ENCODE measurements at places on chromosomes 4 and X. TPM values are rescaled to one million over a fixed set of nuclear protein-coding genes. Genes with fewer than 3 reads are reported as not detected.

DNA sequence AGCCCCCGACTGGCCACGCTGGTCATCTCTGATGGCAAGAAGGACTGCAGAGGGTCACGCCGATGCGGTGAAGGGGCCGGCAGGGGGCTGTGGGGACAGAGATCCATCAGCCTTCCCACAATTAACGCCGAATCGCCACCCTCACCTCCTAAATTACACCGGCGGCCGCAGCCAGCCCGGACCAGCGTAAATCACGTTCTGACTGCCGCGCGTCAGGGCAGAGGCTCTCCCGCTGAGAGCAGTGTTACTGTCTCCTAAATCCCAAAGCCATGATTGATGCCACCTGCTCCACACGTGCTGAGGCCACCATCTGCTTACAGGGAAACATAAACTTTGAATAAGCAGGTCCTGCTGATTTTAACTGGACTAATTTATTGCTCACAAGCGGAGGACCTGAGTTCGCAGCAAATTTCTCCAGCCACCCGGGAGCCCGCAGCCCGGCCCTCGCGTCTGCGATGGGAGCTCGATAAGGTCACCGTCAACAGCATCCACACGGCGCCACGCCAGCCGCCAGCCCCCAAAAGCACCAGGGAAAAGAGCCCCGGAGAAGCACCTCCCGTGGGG is 127.3 kb upstream of the NKX1-1 start:
- DNase-seq = no peak

Gene LRIT3
- total RNA-seq = 0.16 TPM

Gene TMSB15A
- 0.50 TPM for total RNA-seq

DNA sequence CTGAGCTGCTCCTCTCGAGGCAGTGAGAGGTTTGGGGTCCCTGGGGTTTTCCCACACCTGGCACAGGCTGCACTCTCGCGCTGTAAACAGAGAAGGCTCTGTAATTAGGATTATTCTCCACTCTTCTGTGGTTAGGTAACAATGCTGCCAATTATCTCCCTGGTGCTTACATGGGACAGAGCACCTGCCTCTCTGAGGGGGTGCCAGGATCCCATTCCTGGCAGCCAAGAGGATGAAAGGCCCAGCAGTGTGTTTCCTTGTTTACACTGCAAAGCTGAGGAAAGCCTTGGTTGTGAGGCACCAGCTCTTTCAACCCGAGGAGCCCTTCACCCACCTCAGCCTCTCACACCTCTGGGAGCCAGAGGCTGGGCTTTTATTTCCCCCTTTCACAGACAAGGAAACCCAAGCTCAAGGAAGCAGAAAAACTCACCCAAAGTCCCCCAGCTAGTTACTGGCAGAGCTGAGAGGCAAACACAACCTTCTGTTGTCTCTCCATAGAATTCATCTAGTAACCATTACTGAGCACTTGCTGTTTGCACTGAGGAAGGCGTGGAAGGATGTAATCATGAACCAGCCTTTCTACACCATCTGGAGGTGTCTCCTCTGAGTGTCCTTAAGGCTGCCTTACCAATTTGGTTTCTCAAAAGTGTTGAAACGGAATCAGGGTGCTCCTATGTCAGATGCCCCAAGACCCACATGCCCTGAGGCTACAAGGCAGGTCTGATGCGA is 39.7 kb upstream of the PROM1 start:
- no peak for DNase-seq

All from activated CD8-positive, alpha-beta T cell treated with anti-CD3 and anti-CD28 coated beads, Interleukin-2, amount 10 ng/mL, durations not matched to agents 7 days and 5 days (primary cell).